MV-4-11 (cell line): ENCODE measurements at places on chromosomes 13 and 19.

DNA sequence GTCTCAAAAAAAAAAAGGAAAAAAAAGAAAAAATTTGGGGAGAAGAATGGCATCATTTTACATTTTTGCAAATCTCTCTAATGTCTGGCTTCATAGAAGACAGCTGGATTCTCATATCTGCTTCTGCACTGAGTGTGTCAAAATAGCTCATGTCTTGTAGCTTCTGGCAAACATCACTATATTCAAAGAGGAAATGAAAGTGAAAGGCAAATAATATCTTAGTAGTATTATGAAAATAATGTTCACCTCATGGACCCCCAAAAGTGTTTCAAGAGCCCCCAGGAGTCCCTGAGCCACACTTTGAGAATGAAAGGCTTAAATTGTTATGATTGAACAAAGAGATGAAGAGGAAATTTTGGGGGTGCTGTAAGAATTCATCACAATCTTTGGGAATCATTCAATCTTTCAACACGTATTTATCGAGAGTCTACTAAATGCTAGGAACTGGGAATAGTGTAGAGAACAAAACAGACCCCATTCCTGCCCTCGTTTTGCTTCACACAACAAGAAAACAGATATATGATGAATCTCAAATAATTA lies 1.2 kb upstream of the SLC6A16 start:
- DNase-seq = peak; percentile 81

- peak; percentile 60 for DNase-seq
Observed at GRCh38 chr13:46565808-46566750, 13.1 kb downstream of the LRCH1 start.

GRCh38 chr19:48868114-48868886 lies at the start of gene PLEKHA4:
Gene PLEKHA4 (minus strand): TSS chr19:48868617. CDS start chr19:48867620, 997 bp downstream.
- DNase-seq = peak; percentile 57

- DNase-seq = no peak
Observed at GRCh38 chr13:70457474-70457873, 349.2 kb upstream of the KLHL1 start.

DNA sequence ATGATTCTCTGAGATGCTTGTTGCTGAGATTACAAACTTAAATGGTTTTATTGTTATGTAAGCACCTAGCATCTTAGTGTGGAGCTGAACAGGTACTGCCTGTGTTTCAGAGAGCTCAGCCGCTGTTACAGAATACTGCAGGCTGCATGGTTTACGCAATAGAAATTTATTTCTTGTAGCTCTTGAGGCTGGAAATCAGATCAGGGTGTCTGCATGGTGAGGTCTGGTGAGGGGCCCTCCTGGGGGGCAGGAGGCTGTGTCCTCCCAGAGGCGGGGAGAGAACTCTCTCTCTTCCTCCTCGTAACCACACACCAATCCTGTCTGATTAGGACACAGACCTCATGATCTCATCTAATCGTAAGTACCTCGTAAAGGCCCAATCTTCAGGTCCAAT lies 13.1 kb downstream of the ATP11A start:
- DNase-seq = peak; percentile 77

GRCh38 chr19:4061178-4061682 lies 5.5 kb downstream of the ZBTB7A start:
- DNase-seq = peak; percentile 60

DNA sequence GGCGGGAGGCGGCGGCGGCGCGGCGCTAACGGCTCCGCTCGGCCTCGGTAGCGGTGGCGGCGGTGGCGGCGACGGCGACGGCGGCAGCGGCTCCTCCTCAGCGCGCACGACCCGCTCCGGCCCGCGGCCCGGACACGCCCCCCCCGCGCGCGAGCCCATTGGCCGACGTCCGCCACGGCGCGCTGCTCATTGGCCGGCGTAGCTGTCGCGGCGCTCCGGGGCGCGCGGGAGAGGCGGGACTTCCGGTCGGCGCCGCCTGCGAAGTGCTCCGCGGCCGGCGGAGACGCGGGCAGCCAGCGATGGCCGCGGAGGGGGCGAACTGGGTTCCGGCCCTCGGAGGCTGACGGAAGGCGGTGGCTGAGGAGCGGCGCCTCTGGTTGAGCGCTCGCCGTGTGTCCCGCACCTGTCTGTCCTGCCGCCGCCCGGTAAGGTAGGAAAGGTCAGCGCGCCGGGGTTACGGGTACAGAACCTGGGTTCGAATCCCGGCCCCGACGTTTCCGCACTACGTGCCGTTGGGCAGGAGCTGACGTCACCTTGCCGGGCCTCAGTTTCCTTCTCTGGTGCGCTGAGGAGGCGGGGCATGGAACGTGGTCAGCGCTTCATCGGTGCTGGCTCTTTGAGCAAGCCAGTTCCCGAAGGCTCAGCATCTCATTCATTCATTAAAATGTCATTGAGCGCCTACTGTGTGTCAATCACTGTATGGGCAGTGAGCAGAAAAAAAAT lies at the start of gene ELAVL1:
ELAVL1 (minus strand) TSS at position 108 of the 723 bp plus-strand sequence. CDS start 13,826 bp downstream, outside the sequence.
- peak; percentile 87 for DNase-seq

DNA sequence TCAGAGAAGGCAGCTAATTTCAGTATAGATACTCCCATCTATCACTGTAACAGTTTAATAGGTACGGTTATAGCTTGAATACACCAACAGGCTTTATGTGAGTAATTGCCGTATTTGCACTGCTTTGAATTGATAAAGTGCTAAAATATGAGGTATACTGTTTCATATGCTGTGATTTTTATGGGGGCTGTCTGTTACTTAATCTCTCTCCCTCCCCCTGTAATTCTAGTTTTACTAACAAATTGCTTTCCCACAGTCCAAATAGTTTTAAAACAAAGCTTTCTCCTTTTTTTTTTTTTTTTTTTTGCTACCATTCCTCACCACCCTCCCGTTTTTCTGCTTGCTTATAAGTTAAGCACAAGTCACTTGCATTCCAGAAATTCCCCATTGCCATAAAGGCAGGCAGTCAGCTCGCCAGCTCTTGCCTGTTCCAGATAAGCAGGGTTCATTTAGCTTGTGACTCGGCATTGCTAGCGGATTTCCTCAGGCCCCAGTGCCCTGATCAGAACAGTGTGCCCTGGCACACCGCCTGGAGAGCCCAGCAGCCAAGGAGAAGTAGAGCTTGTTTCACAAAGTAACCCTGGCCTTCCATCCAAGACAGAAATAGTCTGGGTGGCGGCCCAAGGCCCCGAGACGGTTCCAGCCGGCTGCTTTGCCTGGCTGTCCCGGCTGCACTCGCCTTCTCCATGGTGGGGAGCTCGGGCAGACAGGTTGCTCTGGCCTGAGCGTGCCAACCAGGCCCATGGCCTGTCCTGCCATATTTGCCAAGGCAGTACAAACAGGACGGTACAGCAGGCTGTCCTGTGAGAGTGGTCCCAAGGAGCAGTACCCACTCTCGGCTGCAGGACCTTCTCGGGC lies 43.5 kb upstream of the NPAS1 start:
- peak; percentile 75 for DNase-seq

- peak; percentile 84 for DNase-seq
Observed at GRCh38 chr19:33261511-33262189, 36.0 kb upstream of the SLC7A10 start.

- DNase-seq = no peak
Observed at GRCh38 chr13:36055366-36055765, 75.8 kb downstream of the DCLK1 start.

GRCh38 chr19:46821512-46822409 lies 28.9 kb downstream of the AP2S1 start:
- peak; percentile 83 for DNase-seq

GRCh38 chr13:23888658-23889614 lies at the start of gene MIPEP:
Gene MIPEP (minus strand): TSS chr13:23889400. CDS start chr13:23889320, 80 bp downstream.
- DNase-seq = peak; percentile 92

DNA sequence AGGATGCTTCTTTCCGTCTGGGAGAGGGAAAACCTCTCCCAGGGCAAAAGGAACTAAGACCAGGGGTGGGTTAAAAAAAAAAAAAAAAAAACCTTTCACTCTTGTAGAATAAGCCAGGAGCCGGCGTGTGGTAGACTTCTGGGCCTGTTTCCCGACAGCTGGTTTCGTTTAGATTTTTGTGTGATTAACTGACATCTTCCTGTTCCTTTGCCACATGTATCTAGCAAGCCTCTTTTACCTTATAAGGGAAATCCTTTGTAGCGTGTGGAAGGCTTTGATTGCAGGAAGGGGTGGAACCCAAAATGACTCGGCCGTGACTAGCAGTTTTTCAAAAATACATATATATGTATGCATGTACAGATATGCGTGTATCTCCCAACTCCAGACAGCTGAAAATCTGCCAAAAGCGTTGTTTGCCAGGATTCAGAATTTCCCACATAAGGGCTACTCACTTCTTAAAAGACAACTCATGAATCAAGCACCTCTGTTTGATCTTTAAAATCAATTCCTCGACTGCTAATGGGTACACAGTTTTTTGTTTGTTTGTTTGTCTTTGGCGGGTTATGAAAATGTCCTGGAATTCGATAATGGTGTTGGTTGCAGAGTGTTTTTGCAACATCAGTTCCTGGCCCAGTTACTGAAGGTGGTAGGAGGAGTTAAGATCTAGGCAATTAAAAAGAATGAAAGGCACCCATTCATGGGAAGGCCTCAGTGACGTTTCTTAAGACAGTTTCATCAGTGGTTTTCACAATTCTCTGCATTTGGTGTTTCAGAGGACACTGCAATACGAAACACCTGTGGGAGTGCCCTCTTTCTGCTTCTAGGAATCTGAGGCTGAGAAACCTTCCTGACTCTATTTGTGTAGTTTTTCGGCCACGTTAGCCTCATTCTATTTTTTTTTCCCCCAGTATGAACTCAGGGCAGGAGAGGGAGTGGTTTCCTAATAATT lies 2.7 kb downstream of the TPM4 start:
- DNase-seq = peak; percentile 98

- no peak for DNase-seq
Observed at GRCh38 chr19:48373567-48373966, 9.4 kb downstream of the SYNGR4 start.

GRCh38 chr19:16736709-16737108 lies 17.1 kb downstream of the NWD1 start:
- no peak for DNase-seq

DNA sequence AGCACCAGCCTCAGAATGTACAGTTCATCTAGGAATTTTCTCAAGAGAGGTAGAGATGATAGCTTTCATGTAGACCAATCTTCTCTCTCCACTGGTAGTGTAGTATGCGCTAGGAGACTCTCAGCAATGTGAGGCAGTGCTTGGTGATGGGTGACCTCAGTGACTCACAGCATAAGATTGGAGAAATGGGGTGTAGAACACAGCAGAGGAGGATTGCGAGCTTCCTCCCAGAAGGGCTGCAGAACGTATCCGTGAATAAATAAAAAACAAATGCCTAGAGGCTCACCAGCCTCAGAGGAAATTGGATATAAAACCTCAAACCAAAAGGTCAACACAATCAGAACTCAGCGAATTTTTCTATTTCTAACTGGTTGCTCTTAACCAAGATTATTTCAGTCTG lies 182.9 kb upstream of the RXFP2 start:
- DNase-seq = no peak

DNA sequence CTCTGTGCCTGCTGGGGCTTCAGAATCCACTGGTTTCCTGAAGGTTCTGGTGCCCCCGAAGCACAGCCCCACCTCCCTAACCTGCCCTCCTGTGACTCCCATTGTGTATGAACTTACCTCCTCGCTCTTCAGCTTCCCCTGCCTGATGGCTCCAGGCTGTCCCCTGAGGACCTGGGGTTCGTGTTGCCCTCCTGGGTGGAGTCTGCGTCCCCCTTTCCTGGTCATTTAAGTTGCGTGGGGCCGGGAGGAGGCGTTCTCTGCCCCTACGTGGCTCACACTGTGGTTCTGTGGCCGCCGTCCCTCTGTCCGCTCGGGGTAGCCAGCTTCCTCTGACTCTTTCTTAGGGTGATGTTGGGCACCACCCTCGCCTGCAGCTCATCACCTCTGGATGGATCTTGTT lies 13.9 kb downstream of the TFDP1 start:
- no peak for DNase-seq

GRCh38 chr13:76292726-76293125 lies 593.5 kb downstream of the KCTD12 start:
- DNase-seq = no peak

DNA sequence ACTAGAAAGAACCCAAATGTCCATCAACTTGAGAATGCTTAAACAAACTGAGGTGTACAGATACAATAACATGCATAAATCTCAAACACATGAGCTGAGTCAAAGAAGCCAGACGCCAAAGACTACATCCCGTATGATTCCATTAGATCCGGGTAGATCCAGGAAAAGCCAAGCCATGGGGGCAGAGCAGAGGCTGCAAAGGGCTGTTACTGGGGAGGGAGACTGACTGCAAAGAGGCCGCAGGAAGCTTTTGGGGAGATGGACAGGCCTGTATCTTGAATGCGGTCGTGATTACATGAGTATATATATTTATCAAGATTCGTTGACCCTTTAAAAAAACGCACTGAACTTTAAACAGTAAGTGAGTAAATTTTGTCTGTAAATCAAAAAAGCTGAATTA lies 28.7 kb downstream of the GGACT start:
- no peak for DNase-seq

- no peak for DNase-seq
Observed at GRCh38 chr19:41563854-41564514, 12.0 kb upstream of the CEACAM21 start.

- DNase-seq = peak; percentile 7
Observed at GRCh38 chr19:42942187-42942789, 5.3 kb upstream of the PSG7 start.

DNA sequence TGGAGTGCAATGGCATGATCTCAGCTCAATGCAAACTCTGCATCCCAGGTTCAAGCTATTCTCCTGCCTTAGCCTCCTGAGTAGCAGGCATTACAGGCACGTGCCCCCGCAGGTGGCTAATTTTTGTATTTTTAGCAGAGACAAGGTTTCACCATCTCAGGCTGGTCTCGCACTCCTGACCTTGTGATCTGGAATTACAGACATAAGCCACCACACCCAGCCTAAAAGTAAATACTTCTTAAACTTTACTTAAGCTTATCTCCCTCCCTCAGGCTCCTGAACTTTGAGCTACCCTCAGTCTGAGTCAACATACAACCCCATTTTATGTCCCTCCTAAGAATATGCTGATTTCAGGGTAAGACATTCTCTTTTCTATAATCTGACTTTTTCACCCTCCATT lies 66.1 kb downstream of the ZNF486 start:
- DNase-seq = no peak

GRCh38 chr13:43054803-43055802 lies 31.7 kb downstream of the DNAJC15 start:
- DNase-seq = peak; percentile 5

DNA sequence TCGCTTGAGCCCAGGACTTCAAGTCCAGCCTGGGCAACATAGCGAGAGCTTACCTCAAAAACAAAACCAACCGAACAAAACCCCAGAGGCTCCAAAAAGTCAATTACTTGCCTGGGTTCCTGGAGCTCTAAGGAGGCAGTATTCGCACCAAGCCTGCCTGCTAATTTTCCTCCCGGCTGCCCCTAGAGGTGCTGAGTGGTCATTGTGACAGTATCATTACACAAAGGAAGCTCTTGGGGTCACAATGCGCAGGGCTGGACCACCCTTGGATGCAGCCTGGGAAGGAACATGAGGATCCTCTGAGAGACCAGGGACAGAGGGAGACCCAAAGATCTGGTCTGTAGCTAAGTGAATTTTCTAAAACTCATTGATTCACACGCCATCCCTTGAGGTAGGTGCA lies 8.5 kb upstream of the PEX11G start:
- DNase-seq = peak; percentile 47

- peak; percentile 36 for DNase-seq
Observed at GRCh38 chr19:35268536-35269437, at the start of gene USF2. Gene USF2 (plus strand): TSS chr19:35268962. CDS start chr19:35269102, 140 bp downstream.

GRCh38 chr13:46896341-46897137 lies at the start of gene HTR2A:
Gene HTR2A (minus strand): TSS chr13:46897053. CDS start chr13:46895906, 1,147 bp downstream.
- peak; percentile 2 for DNase-seq
